ENCODE measurements at places on chromosomes 1 and 21. TPM values are rescaled to one million over a fixed set of nuclear protein-coding genes. Genes with fewer than 3 reads are reported as not detected.

The ERO1B gene
- 2.3 TPM for total RNA-seq

The AMY1B gene
- not detected for total RNA-seq

The RNU1-4 gene
- under 0.01 TPM for total RNA-seq

The LENEP gene
- not detected for total RNA-seq

The S100A2 gene
- total RNA-seq = 1.5 TPM

The MOB3C gene
- 5.3 TPM for total RNA-seq

The OXCT2 gene
- 1.6 TPM for total RNA-seq

The DHCR24 gene
- total RNA-seq = 288 TPM

The APCS gene
- not detected for total RNA-seq

The MAP3K7CL gene
- 9.6 TPM for total RNA-seq

The PUM1 gene
- 74.3 TPM for total RNA-seq

The EFCAB7 gene
- 7.7 TPM for total RNA-seq

The ARHGEF16 gene
- total RNA-seq = 1.2 TPM

The GPR3 gene
- 0.73 TPM for total RNA-seq

The BMP8A gene
- not detected for total RNA-seq

The SLC5A9 gene
- total RNA-seq = not detected

The OTUD3 gene
- total RNA-seq = 8.4 TPM

The MMEL1 gene
- total RNA-seq = not detected

The PRAMEF14 gene
- not detected for total RNA-seq

The CNIH3 gene
- 62.4 TPM for total RNA-seq

The CATSPERE gene
- 0.78 TPM for total RNA-seq

The LCE2B gene
- total RNA-seq = not detected

The SIPA1L2 gene
- 0.73 TPM for total RNA-seq

The PTBP2 gene
- total RNA-seq = 17.6 TPM

The SPRR1B gene
- not detected for total RNA-seq

The OR2T10 gene
- total RNA-seq = not detected

The RHD gene
- total RNA-seq = under 0.01 TPM

The FLG2 gene
- not detected for total RNA-seq

The PRMT6 gene
- 28.2 TPM for total RNA-seq

The AIRE gene
- total RNA-seq = not detected

The CCDC18 gene
- 18.2 TPM for total RNA-seq

The ZBTB8OS gene
- total RNA-seq = 19.8 TPM

The SLC45A1 gene
- total RNA-seq = 3.3 TPM

The NR1I3 gene
- not detected for total RNA-seq

All from subcutaneous preadipocyte (primary cell).